Right cardiac atrium (tissue), 5 donors: ENCODE measurements at places on chromosomes 3 and 15. TPM values are rescaled to one million over a fixed set of nuclear protein-coding genes. Genes with fewer than 3 reads are reported as not detected.

The CLRN1 gene
- not detected for total RNA-seq

The SPATA12 gene
- not detected for total RNA-seq

The GREM1 gene
- 0.56 TPM for total RNA-seq

The RBP2 gene
- total RNA-seq: not detected

The ST8SIA2 gene
- 0.03 TPM for total RNA-seq

The MED12L gene
- total RNA-seq: 1.2 TPM

The OXTR gene
- 0.47 TPM for total RNA-seq

The ATP13A4 gene
- total RNA-seq: 0.36 TPM

The APOD gene
- total RNA-seq: 41.1 TPM

The GOLGA8G gene
- total RNA-seq: not detected

DNA sequence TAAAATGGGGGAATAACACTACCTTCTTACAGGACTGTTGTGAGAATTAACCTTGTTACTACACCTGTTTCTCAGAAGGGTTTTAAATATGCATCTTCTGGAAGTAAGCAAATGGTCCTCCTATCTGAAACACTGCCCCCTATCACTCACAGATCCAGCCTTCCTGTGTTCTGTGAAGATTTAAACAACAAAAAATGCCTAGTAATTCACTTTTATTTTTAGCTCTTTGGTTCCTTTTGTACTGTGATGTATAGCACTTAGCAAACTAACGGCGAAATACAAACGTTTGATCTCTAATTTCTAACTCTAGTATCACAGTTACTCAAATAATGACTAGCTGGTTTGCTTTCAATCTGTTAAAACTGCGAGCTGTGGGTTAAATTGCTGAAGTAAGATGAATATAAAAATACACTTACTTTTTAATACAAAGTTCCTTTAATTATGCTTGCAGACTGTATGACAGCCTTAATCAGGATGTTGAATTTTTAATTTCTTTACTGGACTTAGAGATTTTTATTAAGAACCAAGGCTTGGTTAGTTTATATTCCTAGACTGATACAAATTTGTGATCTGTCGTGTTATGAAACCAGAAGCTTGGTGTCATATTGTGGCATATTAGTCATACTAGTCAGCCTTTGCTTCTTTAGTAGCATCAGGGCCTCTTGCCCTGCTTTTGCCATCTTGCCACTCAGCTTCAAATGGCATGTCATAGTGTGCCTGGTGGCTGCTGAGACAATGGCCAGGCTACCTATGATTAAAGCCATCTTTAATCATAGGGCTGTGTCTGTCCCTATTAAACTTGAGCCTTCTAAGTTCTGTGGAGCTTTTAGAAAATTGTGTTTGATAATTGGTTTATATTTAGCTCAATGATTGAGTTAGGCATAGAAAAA, 9.2 kb downstream of the EIF3J start:
- DNase-seq: no peak

GRCh38 chr15:58021332-58022230, 43.9 kb downstream of the ALDH1A2 start:
- DNase-seq: peak; percentile 30

DNA sequence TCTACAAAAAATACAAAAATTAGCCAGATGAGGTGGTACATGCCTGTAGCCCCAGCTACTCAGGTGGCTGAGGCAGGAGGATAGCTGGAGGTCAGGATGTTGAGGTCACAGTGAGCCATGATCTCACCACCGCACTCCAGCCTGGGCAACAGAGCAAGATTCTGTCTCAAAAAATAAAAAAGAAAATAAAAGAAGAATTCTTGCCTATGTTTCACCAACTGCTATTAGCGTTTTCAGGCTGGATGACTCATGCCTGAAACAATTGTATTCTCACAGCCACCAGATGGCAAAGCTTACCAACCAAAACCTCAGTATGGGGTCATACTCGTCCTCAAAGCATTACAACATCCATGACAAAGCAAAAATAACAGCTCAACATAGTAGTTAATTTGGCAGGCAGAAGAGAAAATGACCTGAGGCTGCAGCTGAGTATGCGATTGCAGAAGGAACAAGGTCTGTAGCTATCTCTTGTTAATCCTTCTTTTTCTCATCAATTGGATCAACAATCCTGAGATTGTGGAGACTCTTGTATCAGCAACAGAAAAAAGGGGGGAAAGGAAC, 52.2 kb downstream of the TP53BP1 start:
- DNase-seq: no peak

DNA sequence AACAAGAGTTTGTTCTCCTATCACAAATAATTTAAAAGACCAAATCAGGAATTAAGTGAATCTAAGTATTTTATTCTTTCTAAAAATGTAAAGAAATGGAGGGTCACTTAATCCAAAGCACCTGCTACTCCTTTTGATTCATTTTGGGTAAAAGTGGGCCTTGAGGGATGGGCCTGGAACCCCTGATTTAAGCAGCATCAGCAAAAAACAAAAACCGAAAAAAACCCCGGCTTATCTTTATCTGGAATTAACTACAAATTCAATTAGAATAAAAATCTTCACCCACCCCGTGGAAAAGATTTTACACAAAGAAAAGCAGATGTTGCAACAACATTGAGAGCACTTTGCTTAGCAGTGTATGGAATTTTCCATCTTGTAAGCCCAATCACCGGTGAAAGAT, 1018.2 kb downstream of the MCTP2 start:
- no peak for DNase-seq

GRCh38 chr3:195020921-195021320, 250.0 kb downstream of the XXYLT1 start:
- no peak for DNase-seq

GRCh38 chr3:138103466-138103865, 11.9 kb downstream of the DZIP1L start:
- DNase-seq: no peak

DNA sequence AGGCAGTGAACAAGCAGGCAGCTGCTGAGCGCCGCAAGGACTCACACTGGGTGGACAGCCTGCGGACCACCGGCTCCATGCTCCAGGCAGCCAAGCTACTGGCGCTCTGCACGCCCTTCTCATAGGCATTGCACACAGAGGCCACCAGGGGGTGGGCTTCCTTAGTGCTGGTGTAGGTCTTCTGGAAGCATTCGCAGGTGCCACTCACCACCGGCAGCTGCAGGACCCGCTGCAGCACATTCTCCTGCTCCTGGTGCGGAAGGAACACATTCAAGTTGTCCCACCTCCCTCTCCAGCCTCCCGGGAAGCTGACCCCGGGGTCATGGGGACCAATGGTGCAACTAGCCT, 6.0 kb downstream of the PLIN1 start:
- DNase-seq: peak; percentile 58

DNA sequence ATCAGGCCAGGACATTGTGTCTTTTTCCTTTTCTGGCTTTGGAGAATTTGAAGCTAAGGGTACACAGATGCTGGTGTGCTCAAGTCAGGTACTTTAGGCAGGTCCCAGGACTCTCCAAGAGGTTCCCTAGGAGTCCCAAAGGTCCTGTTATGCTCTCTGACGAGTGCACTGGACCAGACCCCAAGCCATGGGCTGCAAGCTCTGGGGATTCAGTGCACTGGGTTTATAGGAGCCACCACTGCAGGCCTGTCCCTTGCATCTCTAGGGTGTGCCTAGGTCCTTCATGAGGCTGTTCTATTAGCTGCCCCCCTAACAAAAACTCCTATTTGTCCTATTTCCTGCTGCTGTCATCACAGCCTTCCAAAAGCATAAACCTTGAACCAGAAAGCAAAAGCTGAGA, 31.9 kb upstream of the BFSP2 start:
- DNase-seq: no peak

DNA sequence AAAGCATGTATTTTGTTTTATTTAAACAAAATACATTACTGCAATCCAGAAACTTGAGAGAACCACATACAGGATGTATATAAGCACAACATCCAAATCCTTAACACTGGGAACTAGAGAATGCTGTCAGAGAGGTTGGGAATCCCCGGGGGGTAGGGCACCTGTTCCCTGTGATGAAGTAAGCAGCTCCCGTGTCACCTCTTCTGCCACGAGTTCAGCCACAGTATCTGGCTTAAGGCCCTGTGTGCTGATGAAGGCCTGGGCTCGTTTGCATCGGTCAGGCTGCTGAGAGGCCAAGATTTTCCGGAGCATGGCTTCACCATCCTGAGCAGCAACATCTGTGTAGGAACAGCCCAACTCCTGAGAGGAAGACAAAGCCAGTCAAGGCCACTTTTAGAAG, 36.4 kb downstream of the EIF3J start:
- no peak for DNase-seq

GRCh38 chr3:23805210-23805632, 534 bp upstream of the UBE2E1 start:
- DNase-seq: no peak

DNA sequence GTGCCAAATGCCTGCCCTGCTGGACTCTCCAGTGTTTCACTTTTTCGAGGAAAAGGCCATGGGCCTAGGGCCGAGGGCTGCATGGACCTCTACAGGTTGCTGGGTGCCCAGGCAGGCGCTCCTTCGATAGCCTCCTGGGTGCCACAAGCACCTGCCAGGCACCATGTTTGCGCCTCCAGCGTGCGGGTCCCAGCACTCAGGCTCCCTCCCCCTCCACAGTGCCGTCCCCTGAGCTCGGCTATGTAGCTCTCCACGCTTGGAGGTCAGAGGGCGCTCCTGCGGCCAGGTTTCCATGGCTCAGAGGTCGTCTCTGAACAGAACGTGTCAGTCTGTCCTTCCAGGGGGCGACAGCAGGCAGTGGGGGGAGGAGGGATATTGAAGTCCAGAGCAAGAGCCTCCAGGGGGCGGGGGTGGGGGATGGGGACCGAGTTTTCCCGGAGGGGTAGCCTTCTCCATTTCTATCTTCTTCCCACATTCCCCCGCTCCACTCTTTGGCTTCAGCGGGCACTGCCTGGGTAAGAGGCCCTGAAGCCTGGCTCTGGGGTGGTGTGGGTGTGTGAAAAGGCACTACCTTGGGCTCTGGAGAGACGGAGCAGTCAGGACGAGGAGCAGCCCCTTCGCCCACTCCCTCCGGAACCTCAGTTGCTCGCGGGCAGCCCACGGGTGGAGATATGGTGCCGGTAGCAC, 3.6 kb downstream of the ONECUT1 start:
- no peak for DNase-seq

- DNase-seq: peak; percentile 5
Observed at GRCh38 chr3:127716384-127716783, 43.6 kb downstream of the ABTB1 start.

GRCh38 chr3:171977441-171977840, 61.9 kb upstream of the FNDC3B start:
- DNase-seq: no peak

DNA sequence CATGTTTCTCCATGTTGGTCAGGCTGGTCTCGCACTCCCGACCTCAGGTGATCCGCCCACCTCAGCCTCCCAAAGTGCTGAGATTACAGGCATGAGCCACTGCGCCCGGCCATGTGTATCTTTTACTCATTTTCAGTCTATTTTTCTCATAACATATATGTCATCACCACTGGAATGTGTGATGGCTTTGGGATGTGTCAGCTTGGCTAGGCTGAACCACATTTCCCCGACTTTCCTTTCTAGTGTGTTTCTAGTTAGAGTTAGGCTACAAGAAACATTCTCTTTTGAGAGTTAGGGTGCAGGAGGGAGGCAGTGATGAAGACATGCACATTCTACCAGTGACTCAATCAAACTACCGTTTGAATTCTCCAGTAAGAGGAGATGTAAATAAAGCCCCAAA, 444.9 kb upstream of the THBS1 start:
- DNase-seq: no peak

- no peak for DNase-seq
Observed at GRCh38 chr3:33171580-33171979, 47.0 kb downstream of the SUSD5 start.

DNA sequence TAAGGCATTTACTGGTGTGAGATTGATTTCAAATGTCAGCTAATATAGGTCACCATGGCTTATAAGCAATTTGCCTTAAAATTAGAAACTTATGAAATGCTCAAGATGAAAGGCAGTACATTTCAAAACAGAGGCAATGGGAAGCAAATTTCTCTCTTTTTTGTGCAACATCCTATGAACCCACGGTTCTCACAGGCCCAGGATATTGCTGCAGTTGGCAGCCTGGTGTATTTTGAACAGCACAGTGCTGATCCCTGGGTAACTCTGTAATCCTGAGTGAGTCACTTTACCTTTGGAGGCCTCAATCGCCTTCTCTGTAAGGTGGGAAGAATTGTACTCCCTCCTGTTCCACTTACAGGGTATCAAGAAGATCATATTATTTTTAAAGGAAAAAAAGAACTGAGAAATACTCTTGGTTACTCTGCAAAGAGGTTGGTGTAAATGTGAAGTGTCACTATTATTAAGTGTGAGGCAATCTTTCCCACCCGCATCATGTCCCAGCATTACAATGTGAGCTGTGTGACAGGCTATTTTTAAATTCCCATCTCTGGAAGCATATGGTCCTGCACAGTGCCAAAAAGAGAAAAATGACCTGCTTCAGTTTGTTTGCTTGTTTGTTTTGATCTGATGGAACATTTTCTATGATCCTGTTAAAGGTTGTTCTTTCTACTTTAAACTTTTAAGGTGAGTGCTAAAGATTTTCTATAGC, 190.1 kb upstream of the LPP start:
- no peak for DNase-seq

- peak; percentile 24 for DNase-seq
Observed at GRCh38 chr3:194423317-194423716, 24.3 kb upstream of the GP5 start.

DNA sequence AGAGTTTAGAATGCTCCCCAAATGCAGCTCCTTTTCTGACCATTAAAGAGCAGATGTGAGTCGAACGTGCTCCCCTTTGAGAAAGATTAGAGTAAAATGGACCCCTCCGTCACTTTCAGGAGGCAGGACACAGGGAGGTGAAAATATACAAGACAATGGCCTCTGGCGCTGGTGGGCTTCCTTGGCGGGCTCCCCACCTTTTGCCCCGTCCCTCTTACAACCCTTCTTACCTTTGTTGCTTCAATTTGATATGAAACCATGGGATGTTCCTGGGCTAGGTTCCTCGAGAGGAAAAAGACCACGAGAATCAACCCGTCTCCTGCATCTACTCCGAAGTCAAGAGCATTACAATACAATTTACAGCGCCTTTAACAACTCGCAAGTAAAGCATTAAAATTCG, 214.2 kb downstream of the MEIS2 start:
- no peak for DNase-seq

GRCh38 chr3:80439490-80439889, 671.7 kb upstream of the ROBO1 start:
- DNase-seq: no peak

DNA sequence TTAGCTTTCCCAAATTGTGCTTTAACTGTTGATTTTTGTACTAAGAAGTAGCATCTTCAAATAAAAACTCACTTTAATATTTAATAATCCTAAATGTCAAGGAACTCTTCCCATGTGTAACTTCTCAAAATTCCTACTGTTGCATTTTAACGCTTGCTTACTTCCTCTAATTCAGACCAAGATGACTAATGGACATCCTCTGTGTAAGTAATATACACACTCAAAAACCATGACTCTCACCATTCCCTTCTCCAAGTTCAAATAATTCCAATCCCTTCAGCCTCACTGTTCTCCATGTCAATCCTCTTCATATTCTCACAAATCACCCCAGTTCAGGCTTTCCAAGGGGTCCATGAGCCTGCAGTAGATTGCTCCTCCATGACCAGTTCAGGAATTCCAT, 13.0 kb downstream of the MRPL46 start:
- no peak for DNase-seq

GRCh38 chr15:67146875-67147381, 81.5 kb downstream of the SMAD3 start:
- no peak for DNase-seq
